Uterus (tissue), 4 donors: ENCODE measurements at places on chromosomes 12 and 14. TPM values are rescaled to one million over a fixed set of nuclear protein-coding genes. Genes with fewer than 3 reads are reported as not detected.

KERA gene
- total RNA-seq: not detected

KRT80 gene
- not detected for total RNA-seq

KRT2 gene
- total RNA-seq: not detected

LRRC10 gene
- not detected for total RNA-seq

FLRT2 gene
- total RNA-seq: 5.4 TPM

GPR135 gene
- 2.9 TPM for total RNA-seq

FBXO21 gene
- 107 TPM for total RNA-seq

CLEC1B gene
- total RNA-seq: not detected

- no peak for DNase-seq
Measured at GRCh38 chr12:131738196-131738595, 27.3 kb downstream of the SFSWAP start.

DNA sequence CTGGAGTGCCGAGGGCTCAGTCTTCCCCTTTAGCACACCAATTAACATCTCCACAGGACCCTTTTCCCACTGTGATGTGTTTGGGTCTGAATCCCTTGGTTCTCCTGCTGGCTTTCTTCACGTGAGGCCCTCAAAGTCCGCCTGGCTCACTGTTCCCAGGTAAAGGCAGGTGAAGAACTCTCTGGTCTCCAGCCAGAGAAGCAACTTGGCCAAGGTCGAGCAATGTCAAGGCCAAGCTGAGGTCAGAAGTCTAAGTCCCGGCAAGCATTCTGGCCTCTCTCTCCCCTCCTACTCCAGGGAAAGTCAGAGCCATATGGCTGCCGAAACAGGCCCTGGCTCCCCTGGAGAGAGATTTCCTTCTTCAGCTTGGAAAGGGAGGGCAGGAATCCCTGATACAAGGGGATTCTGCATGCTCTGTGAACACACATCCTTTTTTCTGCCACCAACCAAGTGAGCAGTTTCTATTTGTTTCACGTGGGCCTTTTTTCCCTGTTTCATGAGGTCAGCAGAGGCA, 61.4 kb upstream of the ESRRB start:
- no peak for DNase-seq

DNA sequence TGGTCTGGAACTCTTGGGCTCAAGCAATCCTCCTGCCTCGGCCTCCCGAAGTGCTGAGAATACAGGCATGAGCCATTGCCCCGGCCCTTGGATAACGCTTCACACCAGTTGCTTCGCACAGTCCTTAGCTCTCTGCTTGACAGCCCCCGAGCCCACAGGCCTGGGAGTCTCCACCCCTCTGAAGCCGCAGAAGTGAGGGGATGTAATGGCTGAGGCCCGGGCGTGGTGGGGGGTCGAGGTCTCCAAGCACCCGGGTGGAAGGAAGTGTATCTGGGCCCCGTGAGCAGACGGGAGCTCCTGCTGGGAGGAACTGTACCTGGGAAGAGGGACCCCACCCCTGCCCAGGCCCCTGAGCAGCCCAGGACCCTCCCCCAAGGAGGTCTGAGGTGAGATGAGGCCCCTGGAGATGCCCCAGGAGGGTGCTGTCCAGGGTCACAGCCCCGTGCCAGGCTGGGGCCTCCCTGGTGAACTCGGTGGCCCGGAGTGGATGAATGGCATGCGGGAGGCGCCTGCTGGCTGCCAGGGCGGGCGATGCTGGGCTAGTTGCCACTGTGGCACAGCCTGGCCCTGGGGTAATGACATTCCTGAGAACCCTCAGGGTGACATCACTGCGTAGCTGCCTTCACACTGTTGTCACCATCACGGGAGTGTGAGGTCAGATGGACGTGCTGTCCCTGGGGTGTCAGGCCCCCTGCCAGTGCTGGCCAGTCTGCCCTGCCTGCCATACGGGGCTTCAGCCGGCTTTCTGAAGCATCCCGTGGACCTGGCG, 48.9 kb downstream of the KIF26A start:
- no peak for DNase-seq

DNA sequence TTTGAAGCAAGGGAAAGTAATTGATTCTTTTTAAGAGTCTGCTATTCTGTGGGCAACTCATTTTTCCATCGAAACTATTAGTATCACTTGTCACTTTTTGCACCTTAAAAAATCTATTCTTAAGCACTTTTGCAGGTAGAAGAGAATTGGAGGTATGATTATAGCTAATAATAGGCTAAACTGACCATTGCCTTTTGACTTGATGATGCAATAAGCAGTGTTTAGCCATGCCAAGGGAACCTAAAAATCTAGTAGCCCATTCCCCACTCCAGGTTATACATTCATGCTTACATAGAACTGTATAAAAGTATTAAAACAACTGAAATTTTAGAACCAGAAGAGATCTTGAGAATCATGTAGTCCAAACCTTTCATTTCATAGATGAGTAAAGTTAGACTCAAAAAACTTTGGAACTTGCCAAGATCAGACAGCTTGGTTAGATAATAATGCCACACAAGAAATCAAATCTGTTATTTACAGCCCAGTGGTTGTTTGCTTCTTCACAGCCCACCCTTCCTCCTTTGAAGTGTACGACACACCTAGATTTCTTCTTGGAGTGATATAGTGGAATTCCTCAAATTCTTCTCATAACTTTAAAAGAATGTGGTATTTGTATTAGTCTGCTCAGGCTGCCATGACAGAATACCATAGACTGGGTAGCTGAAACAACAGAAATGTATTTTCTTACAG, 21.7 kb upstream of the GARIN2 start:
- no peak for DNase-seq

DNA sequence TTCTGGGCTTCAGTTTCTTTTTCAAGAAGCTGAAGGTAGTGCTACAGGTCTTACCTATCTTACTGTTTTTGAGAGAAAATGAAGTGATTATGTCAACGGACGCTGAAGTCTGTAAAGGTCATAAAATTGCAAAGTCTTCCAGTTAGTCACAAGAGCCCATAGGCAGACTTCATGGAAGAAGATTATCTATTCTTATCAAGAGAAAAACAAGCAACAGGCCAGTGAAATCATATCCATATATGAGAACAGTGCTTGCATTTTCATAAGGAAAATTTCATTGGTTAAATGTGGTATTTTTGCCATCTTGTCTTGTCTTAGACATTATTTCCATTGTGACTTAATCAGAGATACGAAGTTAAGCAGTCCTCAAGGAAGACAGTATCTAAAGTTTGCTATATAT, 412.7 kb upstream of the SEL1L start:
- no peak for DNase-seq

- no peak for DNase-seq
Measured at GRCh38 chr14:63543826-63544406, 739 bp upstream of the PPP2R5E start.

DNA sequence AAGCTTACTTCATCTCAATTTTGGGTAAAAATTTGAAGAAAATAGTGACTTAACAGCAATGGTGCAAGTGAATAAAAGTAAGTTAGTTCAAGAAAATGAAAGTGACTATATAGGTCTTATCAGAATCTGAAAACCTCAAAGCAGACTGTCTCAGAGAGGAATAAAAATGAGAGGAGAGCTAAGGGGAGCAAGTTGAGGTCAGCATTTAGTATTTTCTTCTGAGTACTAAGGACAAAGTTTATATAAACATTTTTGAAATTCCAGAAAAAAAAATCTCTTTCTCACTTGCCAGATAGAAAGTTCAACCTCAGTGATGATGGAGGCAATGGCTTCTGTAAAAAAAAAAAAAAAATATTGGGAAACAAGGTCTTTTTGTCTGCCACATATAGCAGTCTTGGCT, 414.1 kb downstream of the NPAS3 start:
- no peak for DNase-seq

DNA sequence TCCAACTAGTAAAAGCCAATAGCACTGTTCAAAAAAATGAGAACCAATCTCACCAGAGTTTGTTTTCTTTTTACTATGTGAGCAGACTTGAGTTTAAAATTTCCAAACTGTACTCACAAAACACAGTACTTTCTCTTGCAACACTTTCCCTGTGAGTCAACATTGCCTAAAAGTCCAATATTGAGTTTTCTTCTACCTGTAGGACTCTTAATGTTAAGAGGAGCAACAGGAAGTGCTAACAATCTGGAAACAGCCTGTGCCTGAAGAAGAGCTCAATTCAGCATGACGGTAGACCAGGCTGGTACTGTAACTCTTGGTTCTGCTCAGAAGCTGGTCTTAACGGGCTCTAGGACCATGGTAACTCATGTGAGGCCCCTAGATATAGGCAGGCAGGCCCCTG, 144.3 kb downstream of the MED13L start:
- DNase-seq: no peak

GRCh38 chr12:68199127-68199526, 26.5 kb downstream of the IL26 start:
- DNase-seq: no peak

GRCh38 chr12:121697093-121697698, 15.4 kb upstream of the TMEM120B start:
- DNase-seq: no peak

GRCh38 chr12:85060916-85061315, 24.8 kb downstream of the LRRIQ1 start:
- DNase-seq: no peak

- DNase-seq: no peak
Measured at GRCh38 chr12:84807249-84807648, 105.3 kb downstream of the SLC6A15 start.

DNA sequence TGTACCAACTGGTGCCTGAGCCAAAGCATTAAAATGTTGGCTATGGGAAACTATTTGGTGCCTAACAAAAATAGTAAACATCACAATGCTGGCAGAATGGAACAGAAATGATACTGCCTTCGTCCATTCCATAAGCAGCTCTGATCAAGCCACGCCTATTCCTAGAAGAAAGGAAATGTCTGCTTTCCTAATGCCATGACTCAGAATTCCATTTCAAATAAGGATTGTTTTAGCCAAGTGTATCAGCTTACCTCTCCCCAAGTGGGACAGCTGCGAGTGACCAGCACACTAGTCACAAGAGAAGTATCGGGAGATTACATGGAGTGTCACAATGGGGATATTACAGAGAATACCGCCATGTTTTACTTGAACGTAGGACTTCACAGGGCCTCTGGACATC, 38.7 kb downstream of the GLT8D2 start:
- no peak for DNase-seq

DNA sequence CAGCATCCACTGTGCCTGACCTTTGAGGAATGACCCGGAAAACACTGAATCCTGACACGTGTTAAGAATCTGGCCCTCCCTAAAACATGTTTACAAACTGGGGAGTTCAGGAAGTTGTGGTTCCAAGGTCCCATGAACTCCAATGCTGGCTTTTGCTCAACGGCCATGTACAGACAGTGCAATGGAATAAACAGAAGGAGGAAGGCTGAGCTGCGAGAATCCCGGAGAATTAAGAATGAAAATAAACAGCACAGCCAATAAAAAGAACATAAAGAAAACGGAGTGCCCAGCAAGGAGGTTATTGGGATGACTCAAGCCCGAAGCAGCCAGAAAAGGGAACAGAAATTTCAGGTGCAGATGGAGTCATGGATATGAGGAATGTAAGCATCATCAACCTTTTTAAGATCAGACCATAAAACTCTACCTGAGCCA, 32.3 kb downstream of the BCL11B start:
- no peak for DNase-seq

DNA sequence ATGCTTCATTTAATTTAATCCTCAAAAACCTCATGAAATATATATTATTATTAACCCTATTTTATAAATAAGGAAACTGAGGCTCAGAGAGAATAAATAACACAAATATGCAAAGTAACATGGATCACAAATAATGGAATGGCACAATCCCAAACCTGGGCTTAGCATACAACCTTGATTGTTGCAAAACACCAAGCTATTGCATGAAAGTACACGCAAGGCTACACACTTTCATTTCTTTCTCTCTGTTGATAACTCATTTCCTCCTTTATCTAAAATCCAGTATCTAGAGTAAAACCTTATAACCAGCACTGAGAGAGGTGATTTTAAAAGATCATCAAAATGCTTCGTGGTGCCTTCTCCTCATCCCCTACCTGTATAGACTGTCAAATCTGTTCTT, 2.8 kb upstream of the DAAM1 start:
- DNase-seq: no peak

DNA sequence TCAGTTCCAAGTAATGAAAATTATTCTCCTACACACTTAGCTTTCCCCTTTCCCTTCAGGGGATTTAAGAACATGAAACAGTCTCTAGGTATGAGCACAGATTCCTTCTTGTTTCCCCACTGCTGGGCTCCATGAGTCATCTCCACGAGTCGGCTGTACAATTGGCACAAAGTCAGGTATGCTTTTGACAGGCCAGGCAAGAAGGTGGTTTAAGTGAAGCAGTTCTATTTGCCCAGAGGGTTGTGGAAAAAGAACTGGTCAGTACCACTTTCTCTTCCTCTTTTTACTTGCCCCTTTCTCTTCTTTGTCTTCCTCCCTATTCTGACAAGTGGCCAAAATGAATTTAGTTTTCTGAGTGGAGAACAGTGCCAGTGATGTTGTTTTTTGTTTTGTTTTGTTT, 16.3 kb downstream of the DYNC1H1 start:
- peak; percentile 72 for DNase-seq

DNA sequence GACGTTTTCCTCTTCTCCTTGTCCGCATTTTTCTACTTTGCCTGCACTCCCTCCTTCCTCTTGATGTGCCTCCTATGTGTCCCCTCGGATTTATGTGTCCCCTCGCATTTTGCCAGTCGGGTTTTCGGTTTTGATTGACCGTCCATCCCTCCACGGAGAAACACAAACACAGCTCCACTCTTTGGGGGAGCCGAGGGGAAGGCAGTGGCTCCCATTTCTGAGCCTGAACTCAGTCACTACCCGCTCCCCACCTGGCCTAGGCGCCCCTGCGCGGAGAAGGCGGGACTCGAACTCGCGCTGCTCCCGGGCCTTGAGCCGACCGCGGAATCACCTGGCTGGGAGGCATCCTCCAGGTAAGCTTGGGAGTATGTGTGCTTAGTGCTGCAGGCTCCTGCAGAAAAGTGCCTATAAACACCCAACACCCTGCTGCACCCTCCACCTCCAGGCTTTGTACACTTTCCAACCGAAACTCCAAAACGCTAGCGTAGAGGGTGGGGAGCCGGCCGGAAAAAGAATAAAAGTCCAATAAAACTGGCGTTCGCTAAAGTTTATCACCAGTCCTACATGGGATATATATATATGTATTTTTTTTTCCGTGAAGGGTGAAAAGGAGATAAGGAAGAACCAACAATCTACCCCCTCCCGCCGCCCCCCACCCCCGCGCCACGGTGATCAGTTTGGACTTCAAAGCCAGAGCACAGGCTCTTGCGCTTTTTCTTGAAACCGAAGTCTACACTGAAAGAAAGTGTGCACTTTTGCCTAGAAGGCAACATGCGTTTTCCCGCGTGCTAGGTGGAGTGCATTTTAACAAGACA, 3.3 kb upstream of the CCND2 start:
- no peak for DNase-seq

DNA sequence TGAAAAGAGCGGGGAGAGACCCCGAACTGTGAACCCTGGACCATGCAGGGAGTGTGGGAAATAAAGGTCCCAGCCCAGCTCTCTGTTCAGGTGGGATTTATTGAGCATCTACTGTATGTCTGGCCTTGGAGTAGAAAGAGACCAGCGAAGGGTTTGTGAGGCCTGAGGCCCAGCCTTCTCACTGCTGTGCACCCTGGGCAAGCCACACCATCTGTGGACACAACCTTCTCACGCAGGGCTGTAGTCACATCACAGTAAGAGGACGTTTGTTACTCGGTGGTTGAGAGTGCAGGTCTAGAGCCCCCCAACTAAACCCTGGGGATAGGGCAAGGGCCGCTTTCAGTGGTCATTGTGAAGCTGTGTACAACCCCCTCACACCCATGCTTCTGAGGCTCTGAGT, 18.2 kb downstream of the FAM222A start:
- no peak for DNase-seq

GRCh38 chr14:32738206-32738871, 200.3 kb upstream of the NPAS3 start:
- no peak for DNase-seq
